GM13977 (cell line): ENCODE measurements at places on chromosomes 4 and X.

- DNase-seq: no peak
These were observed 88.0 kb downstream of the ATP11C start for GRCh38 chrX:139844884-139845283.

DNA sequence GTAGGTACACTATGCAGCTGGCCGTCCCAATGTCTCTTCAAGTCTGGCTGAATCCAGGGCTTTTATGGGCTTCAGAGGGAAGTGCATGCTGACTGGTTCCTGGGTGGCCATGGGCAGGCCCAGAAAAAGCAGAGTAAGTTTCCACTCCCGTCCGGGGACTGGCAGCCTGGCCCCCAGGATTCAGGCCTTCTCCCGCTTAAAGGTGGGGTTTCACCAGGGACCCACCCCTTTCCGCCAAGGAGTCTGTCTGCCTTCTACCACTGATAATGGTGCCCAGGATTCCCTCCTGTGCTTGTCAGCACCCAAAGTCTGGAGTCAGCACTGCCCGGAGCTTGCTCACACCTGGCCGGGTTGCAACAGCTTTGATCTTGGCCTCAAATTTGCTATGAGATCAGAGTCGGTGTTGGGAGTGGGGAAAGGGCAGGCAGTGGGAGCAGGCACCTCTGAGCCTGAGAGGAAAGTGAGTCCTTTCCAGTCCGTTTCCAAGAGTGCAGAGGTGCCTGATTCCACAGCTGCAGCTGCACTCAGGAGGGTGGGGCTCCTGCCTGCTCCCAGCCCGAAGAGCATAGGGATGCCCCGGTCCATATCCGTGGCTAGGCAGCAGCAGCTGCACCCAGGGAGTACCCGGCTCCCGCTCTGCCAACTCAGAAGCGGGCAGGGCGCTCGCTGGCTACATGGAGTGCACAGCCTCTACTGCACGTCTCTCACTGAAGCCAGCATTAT is 1344.3 kb upstream of the ADGRL3 start:
- no peak for DNase-seq

GRCh38 chr4:3874028-3874415 is 107.8 kb downstream of the ADRA2C start:
- no peak for DNase-seq

DNA sequence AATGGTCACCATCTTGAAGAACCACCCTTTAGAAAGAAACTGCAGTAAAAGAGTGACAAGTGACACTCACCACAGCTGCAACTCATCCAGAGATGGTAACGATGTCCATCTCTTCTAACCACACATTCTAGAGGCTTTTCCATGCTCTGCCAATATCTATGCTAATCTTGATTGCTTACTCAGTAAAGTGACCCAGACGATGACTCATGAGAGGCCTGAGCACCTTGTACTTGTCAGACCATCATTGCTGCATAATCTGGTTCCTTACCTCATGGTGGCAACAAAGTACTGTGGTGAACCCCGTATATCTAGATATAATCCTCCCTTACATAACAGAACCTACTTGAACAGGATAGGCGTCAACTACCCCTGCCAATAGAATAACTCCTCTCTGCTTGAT is 75.6 kb downstream of the CCNG2 start:
- DNase-seq: no peak

DNA sequence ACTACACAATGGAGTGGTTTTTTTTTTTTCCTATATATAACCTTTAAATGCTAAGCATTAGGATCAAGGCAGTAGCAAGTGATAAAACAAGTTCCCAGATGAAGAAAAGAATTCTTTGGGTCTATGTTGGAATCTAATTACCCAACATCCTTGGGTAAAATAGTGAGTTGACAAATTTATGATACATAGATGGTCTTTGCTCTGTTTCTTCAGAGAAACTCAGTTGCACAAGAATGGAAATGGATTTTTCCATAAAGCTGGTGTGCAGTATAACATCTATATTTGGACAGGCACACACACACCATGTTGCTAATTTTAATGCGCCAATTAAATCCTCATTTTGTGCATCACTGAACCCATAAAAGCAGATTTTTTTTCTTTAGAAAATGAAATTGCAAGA is 137.0 kb upstream of the MED14 start:
- DNase-seq: no peak

DNA sequence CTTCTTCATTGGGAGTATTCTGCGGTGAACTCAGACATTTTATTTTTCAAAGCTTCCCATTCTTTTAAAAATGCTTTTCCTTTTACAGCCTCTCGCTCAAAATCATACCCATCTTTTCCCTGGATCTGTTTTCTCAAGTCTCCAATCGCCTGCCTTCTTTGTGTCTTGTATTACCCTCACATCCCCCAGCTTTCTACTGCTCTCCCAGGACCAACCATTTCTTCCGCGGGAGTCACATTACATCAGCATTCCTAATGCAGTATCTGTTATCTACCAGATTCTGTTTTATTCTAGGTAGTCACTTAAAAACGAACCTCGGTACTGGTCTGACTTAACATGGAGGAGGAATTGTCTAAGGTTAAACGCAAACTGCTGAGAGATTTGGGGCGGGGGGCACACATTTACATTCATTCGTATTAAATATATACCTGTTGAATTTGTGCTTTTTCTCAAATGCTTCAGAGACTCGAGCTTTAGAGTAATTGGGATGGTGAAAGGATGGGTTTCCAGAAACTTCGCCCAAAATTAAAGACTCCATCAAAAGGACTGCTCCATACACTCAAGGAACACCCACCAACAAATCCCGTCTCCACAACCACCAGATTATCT is 493 bp upstream of the UCHL1 start:
- DNase-seq: no peak

DNA sequence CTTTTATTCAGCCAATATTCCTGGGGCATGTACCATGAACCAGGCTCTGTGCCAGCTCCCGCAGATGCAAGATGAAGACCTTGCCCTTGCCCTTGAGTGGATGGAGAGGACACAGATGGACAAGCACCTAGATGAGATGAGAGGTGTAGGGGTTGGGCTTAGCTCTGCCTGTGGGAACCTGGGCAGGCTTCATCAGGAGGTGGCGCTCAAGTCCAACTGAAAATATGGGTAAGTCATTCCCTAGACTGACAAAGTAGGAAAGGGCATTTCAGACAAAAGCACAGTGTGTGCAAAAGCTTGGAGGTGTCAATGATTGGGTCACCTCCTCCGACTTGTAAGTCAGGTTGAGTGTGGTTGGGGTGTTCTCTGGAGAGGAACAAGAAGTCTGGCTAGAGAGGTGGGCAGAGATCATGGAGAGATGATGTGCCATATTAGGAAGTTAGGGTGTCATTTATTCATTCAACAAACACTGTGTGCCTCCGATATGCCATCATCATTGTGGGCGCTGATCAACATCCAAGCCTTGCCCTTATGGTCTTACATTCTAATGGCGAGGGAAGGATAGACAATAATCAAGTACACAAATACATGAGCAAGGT is 64.6 kb downstream of the ANAPC4 start:
- peak; percentile 36 for DNase-seq

DNA sequence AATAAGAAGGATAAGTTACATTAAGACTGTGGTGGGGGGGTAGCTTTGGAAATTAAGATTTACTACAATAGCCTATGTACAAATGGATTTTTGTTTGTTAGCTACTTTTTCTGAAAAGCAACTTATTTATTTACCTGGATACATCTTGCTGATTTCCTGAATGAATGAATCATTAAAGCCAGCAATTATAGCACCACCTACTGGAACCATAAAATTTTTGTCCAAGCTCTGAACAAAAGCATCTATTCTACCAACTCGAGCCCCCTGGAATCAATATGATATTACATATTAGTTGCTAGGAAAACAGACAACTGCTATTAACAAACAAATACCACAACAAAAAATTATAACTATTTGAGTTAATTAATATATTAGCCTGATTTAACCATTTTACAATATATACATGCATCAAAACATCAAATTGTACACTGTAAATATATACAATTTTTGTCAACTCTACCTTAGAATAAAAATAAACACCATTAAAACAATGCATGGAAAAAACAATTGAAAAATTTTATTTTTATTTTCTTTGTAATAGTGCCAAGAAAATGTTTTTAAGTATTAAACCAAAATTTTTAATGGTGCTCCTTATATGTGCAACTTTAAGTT is 15.3 kb downstream of the SEPSECS start:
- peak; percentile 31 for DNase-seq

DNA sequence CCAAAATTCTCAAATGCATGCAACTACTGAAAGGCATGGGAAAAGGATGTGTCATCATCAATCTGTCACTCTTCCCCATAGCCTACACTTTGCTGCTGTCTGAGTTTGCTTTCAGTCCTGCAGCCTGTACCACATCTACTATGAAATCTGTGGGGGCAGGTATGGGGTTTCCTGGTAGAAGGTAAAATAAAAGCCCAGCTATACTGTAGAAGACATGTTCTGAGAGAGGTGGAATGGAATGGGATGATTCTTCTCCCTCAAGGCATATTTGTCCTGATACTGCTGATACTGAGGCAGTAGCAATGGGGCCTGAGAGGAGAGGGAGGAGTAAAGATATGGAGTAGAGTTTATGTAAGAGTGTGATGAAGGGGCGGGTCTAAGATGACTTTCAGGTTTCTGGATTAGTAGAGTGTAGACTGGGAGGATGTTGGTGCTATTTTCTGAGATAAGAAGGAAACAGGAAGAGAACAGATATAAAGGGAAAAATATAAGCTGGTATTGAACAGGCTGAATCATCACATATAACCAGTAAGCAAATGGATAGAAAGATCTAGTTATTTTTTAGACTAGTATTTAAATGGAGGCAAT is 38.7 kb upstream of the GYPA start:
- DNase-seq: no peak

- no peak for DNase-seq
These were observed 43.5 kb downstream of the EVC start for GRCh38 chr4:5754529-5754881.

GRCh38 chr4:84821064-84821463 is 145.4 kb downstream of the WDFY3 start:
- DNase-seq: no peak

- DNase-seq: no peak
These were observed 529.4 kb upstream of the AMOT start for GRCh38 chrX:113370006-113370405.

GRCh38 chr4:144633215-144633614 is 12.7 kb upstream of the HHIP start:
- DNase-seq: no peak

DNA sequence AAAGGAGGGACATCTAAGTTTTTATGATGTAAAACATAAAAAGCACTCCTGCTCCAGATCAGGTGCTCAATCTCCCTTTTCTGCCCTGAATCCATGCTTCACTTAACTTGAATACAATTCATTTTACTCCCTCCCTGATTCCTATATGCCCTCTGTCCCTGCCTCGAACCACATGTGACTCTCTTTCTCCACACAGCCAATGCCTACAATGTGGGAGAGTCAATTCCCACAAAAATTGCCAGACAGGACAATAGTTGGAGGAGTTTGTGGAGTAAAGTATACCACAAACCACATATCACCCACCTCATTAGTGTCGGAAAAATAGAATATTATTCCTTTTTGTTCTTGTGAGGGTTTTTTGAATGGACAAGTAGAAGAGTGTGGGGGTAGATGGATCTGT is 9.7 kb downstream of the AMMECR1 start:
- DNase-seq: no peak

DNA sequence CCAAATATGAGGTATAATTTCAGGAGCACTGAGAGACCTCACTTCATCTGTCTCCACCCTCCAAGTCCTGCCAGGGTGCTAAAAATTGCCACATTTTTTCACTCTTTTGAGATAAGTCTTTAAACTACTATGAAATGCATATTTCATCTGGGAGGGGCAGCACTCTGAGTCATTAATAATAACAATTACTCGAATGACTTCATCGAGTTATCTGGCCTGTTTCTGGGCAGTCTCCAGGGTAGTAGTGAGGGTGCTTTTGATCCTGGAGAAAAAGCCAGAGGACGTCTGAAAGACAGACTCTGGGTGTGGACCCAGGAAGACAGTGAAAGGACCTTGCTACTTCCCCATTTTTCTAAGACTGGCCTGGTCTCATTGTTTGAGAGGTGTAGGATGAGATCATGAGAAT is 42.3 kb upstream of the SRD5A3 start:
- DNase-seq: no peak

GRCh38 chr4:53234669-53235068 is 131.2 kb downstream of the SCFD2 start:
- no peak for DNase-seq

DNA sequence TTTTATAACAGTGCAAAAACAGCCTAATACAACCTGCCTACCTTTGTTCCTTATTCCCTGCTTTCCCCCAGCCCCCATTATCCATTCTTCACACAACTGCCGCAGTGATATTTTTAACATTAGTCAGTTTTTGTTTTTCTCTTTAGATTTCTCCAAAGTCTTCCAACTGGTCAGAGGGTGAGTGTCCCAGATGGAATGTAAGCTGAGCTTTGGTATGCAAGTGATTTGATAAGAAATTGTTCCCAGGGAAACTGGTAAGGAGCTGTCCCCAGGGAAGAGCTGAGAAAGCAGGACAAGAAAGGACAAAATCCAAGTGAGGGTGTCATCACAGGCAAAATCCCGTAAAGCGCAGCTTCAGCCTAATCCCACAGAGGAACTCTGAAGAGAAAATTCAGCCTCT is 475.5 kb upstream of the ADGRL3 start:
- DNase-seq: no peak
